IPS DF 19.7 (cell line): ENCODE measurements at places on chromosomes 7 and 10.

GRCh38 chr10:23522345-23522744, 83.5 kb downstream of the OTUD1 start:
- no peak for DNase-seq

DNA sequence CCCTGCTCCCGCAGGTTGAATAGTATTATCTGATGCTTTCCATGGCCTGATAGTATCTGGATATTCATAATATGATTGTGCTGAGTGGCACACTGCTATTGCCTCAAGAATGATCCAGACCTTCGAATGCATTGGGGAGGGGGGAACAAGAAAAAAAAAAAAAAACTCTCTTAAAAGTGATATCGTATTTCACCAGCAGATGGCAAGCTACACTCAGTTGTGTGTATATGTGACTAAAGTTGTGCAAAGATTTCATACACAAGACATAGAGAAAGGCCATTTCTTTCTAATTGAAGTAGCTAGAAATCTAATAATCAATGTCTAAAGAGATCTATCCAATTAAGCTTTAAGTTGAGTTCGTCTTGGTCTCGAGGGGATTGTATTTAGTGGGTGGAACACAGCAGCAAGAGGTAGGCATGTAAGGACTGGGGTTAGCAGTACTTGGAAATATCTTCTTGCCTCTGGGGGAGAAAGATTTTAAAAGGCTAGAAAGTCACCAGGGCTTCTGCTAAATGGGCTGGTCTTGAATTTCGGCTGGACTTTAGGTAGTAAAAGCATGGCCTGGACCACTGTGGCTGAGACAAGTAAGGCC, 15.3 kb downstream of the SFRP4 start:
- no peak for DNase-seq

DNA sequence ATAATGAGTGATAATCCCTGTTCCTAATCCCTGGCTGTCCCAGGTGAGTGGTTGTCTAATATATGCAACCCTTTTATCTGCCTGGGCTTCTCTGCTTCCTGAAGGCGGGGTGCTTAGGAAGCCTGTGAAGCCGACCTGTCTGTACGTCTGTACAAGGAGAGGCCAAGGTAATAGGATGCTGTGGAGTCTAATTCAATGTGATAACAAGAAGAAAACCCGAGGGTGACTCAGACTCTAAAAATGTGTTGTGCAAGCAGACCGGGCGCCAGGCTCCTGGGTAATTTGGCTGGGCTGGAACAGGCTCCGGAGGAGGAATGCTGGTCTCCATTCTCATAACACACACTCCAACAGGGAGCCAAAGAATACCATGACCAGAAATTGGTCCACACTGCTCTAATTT, 43.6 kb downstream of the THNSL1 start:
- DNase-seq = no peak

GRCh38 chr7:107582875-107583274, 2.8 kb downstream of the BCAP29 start:
- DNase-seq = no peak

GRCh38 chr7:85573844-85574243, 387.0 kb upstream of the SEMA3D start:
- no peak for DNase-seq

GRCh38 chr10:93058139-93058538, 2.5 kb upstream of the CYP26C1 start:
- DNase-seq = no peak
